NCI-H524 treated with DMSO at 0.1 percent for 48 hours (cell line): ENCODE measurements at places on chromosomes 5 and 9.

- DNase-seq, result peak; percentile 57
Measured at GRCh38 chr9:136542241-136543040, 3.4 kb downstream of the NOTCH1 start.

GRCh38 chr5:83572271-83572670 is 100.7 kb downstream of the VCAN start:
- no peak for DNase-seq

- DNase-seq, result no peak
Measured at GRCh38 chr5:94884311-94884710, 265.8 kb downstream of the SLF1 start.

DNA sequence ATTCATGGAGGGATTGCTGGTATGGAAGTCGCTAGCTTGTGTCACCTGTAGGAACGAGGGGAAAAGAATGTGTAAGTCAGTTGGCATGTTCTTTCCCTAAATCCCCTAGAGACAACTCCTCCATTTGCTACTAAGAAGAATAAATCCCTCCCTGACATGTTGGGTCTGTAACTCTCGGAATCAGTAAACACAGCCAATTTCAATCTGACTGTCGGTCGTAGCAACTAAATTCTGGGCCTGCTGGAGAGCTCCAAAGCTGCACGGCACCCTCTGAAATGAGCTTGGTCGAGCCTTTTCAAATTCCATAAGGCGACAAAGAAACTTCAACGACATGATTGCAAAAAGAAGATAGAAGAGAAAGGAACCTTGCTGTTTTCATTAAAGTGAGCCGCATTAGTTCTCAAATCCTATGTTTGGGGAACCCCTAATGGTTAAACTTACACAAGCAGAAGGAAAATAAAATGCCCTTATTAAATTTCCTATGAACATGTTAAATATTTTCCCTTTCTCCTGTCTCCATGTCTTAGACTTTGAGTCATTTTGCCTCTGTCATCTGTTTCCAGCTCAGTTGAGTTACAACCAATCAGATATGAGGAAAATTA is 735.8 kb upstream of the WWC1 start:
- no peak for DNase-seq

DNA sequence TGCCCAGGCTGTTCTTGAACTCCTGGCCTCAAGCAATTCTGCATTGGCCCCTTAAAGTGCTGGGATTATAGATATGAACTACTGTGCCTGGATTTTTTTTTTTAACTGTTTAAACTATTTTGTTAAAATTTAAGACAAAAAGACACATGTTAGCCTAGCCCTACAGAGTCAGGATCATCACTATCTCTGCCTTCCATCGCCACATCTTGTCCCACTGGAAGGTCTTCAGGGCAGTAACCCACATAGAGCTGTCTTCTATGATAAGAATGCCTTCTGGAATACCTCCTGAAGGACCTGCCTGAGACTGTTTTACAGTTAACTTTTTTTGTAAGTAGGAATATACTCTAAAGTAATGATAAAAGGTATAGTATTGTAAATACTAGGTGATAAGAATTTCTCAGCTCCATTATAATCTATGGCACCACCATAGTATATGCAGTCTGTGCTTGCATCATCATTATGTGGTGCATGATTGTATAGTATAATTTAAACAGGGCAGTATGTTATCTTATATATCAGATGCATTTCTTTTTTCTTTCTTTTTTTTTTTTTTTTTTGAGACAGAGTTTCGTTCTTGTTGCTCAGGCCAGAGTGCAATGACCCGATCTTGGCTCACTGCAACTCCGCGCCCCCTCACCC is 52.7 kb downstream of the DENND4C start:
- no peak for DNase-seq

DNA sequence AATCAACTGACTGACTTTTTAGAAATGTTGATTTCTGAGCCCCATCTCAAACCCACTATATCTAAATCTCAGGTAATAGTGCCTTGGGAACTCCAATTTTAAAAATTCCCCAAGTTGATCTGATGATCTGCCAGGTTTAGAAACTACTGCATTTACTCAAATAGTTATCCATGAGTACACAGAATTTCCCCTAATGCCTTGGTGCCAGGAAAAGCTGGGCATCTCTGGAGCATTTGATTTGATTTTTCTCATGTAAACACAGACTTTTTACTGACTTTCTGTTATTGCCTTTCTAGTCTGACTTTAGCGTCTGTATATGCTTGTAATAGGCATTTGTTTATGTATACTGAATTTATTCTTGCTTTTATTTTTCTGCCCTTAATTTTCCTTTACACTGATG is 35.8 kb downstream of the MTREX start:
- no peak for DNase-seq
